ENCODE measurements at places on chromosomes 3 and 15.

GRCh38 chr3:23547905-23548650 is 257.7 kb upstream of the UBE2E1 start:
- no peak for DNase-seq

DNA sequence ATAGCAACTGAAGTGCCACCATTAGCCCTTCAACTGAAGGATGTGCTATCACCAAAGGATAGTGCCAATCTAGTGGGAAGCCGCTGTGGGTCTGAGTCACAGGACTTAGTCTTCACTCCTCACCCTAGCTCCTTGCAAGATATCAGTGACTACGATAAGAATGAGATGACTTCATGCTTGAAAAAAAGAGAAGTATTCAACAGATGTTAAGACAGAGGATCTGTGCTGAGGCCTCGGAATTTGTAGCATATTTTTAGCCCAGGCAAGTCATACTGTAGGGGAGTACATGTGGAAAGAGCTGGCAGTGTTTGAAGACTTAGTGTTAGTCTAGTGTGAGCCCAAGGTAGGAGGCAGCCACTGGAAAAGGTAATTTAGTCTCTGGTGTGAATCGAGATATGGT is 270.7 kb upstream of the LRTM1 start:
- DNase-seq, result no peak

- DNase-seq, result no peak
Measured at GRCh38 chr3:190385731-190386688, 2.0 kb upstream of the CLDN16 start.

GRCh38 chr3:69203631-69204314 is 81.4 kb upstream of the LMOD3 start:
- no peak for DNase-seq

- DNase-seq, result no peak
Measured at GRCh38 chr3:109944836-109945235, 607.5 kb upstream of the DPPA4 start.

DNA sequence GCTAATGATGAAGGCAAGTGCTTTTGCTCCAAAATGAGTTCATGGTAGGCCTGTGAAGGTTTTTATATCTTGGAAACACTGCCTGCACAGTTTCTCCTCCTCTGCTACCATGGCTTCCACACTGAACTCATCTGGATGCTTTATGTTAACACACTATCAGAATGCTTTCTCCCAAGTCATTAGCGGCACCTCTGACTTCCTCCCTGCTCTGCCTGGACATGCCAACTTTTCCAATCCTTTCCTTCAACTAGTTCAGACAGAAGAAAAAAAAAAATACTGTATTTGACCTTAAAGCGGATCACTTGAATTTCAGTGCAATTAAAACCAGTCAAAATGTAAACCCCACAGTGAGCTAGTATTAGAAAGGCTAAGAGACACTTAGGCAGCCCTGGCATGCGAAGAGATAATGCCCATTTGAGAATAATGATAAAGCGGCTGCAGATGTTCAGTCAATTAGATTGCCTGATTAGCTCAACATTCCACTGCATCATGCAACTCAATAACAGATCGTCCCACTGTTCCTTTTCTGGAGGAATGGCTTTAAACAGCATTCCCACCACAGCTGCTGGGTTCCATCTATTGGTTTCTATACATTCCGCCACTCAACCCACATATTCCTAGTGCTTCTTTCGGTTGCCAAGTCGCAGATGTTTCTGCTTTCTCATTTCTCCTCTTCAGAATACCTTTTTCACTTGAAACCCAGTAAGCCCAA is 51.7 kb downstream of the CNTN3 start:
- no peak for DNase-seq

GRCh38 chr15:80977627-80978036 is 12.0 kb downstream of the MESD start:
- DNase-seq, result no peak

- no peak for DNase-seq
Measured at GRCh38 chr15:88487178-88487795, 19.8 kb downstream of the MRPS11 start.

- no peak for DNase-seq
Measured at GRCh38 chr15:37771465-37771864, 163.0 kb upstream of the TMCO5A start.

DNA sequence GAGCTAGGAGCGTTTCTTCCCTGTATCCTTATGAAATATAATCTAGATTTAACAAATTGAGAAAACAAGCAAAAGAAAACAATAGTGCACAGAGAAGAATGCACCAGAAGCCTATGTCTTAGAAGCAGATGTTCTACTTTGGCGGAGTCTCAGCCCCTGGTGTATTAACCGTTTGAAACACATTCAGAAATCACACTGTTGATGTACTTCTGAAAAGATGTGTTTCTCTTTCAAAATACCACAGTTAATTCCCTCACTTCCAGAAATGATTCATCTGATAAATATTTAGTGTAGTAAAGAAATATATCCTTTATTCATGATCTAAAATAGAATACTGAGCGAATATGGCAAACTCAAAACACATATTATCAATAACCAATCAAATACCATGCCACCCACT is 77.7 kb downstream of the CBLB start:
- DNase-seq, result no peak

DNA sequence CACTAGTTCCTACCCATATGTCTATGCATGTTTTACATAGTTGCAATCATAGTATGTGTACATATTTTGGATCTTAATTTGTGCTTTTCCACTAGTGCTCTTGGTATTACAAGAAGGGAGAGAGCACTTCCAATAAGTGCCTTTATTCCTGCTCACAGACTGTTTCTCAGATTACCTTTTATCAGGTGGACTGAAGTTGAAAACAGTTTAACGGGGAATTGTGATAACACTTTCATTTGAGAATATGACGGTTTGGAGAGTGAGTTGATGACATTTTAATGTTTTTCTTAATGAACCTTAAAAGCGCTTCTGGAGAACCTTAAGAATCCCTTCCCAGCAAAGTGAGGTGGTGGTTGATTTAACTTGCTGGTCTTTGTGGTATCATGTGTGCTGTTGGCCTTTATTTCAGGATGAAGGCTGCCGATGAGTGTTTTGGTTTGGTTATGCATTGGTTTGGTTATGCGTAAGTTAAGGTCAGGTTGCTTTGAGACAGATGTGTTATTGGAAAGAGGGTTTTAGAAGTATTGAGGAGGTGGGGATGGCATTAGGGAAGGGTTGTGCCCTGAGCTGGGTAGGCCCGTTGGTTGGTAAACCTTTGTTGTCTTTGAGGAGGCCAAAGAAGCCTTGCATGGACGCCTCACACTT is 2.8 kb downstream of the EDEM1 start:
- DNase-seq, result no peak

DNA sequence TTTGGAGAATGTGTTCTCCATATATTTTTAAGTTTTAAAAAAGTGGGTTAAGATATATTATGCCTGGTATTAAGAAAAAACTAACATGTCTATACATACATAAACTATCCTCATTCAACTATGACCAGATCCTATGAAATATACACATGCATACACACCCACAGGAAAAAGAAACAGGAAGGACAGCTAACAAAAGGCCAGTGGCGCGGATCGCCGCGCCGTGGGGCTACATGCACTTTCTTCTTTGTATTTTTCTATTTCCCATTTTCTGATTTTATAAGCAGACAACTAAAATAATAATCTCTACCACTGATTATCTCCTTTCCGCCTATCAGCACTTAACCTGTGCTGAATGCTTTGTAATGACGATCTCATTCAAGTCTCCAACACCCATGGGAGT is 160.1 kb downstream of the OR4M2 start:
- DNase-seq, result no peak

DNA sequence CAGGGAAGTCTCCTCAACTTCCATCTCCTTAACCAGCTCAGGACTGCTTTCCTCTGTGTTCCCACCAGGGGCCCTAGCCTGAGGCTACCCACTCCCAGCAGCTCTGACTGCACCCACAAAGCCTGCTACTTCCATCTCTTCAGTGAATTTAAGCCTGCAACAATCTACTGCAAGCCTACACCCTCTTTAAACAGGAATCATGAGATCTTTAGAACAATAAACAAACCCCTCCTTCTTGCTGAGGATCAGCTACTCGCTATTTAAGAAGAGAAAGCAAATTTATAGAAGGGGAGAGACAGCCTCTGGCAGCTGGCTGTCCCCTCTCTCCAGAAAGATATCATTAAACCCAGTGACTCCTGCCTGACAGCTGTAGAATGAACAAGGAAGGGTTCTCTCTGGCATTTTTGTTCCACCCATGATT is 51.9 kb downstream of the ARHGAP31 start:
- DNase-seq, result no peak

DNA sequence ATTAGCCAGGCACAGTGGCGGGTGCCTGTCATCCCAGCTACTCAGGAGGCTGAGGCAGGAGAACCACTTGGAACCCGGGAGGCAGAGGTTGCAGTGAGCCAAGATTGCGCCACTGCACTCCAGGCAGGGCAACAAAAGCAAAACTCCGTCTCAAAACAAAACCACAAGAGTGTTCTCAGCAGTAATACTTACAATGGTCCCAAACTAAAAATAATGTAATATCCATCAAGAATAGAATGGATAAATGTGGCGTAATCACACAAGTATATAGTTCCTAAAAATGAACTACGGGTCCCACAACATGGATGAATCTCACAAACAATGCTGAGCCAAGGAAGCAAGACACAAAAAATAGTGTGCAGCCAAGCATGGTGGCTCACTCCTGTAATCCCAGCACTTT is 39.2 kb downstream of the STAG1 start:
- no peak for DNase-seq

Data from activated T-helper 1 cell treated with anti-CD3 and anti-CD28 coated beads, Interleukin-2, amount 50 U/mL, for 16 hours (primary cell).